ENCODE measurements at places on chromosomes 7 and 10. TPM values are rescaled to one million over a fixed set of nuclear protein-coding genes. Genes with fewer than 3 reads are reported as not detected.

The CFAP58 gene
- 0.30 TPM for total RNA-seq

The DNAH11 gene
- total RNA-seq = 1.2 TPM

The PPP1R17 gene
- total RNA-seq = not detected

The PLXDC2 gene
- 19.0 TPM for total RNA-seq

The HMX3 gene
- total RNA-seq = not detected

The TMEM254 gene
- total RNA-seq = 6.6 TPM

The BPGM gene
- total RNA-seq = 19.3 TPM

The FANK1 gene
- 4.6 TPM for total RNA-seq

The AS3MT gene
- 5.3 TPM for total RNA-seq

The STEAP1B gene
- total RNA-seq = 1.5 TPM

The HOXA13 gene
- 10.0 TPM for total RNA-seq

The CDK14 gene
- 48.7 TPM for total RNA-seq

The NRP1 gene
- total RNA-seq = 546 TPM
